ENCODE measurements at places on chromosomes 1 and 21. TPM values are rescaled to one million over a fixed set of nuclear protein-coding genes. Genes with fewer than 3 reads are reported as not detected.

The IL10 gene
- not detected for total RNA-seq

- DNase-seq: no peak
These were observed 6.1 kb downstream of the SLC25A24 start for GRCh38 chr1:108194051-108194450.

The SLC5A3 gene
- 5.5 TPM for total RNA-seq

The EFCAB14 gene
- 18.8 TPM for total RNA-seq

The CFHR5 gene
- not detected for total RNA-seq

DNA sequence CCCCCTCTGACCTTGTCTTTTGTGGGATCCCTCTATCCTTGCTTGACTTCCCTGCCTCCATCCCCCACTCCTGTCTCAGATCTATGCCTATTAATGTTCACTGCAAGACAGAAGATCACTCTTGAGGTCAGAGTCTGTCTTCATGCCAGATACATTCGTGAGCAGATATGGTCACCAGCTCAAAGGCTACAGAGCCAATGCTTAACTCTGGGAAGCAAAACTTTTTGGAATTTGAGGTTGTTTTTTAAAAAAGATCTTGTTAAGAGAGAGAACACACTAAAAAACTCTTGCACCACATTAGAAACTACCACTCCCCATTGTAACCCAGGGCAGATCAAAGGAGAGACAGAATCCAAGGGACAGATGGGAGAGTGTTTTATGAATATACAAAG, 17.1 kb upstream of the A3GALT2 start:
- DNase-seq: no peak

The ZSWIM5 gene
- 23.6 TPM for total RNA-seq

The TSPAN2 gene
- 11.2 TPM for total RNA-seq

The LCE1A gene
- not detected for total RNA-seq

The IFNLR1 gene
- total RNA-seq: 0.47 TPM

DNA sequence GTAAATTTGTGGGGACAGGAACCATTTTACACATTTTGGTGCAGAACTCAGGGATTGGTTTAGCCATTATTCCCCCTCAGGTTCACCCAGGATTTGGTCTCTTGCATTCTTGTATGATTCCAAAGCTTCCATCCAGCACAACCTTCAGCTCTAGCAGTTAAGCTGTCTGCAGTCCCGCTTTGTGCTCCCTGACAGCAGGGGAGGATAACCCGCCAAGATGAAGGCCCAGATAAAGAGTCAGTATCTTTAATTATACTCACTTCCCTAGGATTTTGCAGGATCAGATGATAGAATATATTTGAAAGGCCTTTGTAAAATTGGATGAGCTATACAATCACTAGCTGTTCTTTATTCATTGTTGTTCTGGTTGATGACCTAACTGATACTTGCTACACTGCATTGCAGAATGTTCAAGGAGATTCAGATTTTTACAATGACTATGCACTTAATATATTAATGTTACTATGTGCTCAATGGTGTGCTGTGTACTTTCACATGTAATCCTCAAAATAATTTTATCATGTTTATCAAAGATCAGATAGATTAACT, 49.8 kb downstream of the SLC16A1 start:
- DNase-seq: no peak

DNA sequence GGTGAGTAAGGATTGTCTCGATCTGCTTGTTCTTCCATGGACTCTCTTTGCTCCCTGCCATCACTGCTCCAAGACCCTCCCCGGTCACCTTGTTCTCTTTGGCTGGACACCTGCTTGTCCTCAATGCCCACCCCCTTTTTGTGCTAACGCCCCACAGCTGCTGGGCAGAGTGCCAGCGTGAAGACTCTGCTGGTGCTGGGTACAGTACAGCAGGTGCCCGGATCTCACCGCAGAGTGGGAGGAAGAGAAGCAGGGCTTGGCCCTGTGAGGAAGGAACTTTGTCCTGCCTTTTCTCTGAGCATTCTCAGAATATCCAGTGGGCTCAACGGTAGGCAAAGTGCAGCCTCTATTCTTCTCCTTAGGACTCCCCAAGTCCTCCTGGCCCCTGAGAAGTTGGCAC, 90.1 kb downstream of the PLXNA2 start:
- DNase-seq: no peak

- DNase-seq: no peak
These were observed 145.3 kb upstream of the RRP15 start for GRCh38 chr1:218139761-218140160.

All from glutamatergic neuron (in vitro differentiated cells).